ENCODE measurements at places on chromosomes 2 and 18.

DNA sequence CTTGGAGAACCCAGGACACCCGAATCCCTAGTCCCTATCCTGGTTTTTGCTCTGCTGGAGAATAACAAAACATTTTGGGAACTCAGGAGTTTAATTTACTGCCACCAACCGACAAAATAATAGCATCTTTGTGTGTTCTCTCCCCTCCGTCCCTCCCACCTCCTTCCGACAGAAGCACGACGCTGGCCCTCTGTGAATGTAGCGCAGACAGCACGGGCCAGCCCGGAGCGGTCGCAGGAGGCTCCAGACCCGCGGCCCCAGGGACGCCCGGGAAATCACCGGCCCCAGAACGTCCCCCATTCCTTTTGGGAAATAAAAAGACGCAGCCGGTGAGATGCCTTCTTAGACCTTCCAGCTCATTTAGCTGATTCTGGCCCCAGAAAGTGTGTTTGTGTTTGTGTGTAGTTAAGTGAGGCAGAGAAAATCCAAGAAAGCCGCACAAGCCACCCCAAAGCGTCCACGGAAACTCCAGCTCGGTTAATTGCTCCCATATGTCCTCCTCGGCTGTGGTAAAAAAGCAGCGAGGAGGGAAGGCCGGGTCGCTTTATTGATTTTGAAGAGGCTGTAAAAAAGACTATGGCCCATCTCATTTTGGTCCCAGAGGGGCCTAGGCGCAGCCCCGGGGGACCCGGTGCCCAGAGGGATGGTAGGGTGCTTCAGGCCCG, 577 bp upstream of the TANC1 start:
- DNase-seq: peak; percentile 77

GRCh38 chr2:65113816-65114215, 16.1 kb downstream of the RAB1A start:
- no peak for DNase-seq

- no peak for DNase-seq
These were observed 12.1 kb downstream of the IMPA2 start for GRCh38 chr18:11993264-11993916.

DNA sequence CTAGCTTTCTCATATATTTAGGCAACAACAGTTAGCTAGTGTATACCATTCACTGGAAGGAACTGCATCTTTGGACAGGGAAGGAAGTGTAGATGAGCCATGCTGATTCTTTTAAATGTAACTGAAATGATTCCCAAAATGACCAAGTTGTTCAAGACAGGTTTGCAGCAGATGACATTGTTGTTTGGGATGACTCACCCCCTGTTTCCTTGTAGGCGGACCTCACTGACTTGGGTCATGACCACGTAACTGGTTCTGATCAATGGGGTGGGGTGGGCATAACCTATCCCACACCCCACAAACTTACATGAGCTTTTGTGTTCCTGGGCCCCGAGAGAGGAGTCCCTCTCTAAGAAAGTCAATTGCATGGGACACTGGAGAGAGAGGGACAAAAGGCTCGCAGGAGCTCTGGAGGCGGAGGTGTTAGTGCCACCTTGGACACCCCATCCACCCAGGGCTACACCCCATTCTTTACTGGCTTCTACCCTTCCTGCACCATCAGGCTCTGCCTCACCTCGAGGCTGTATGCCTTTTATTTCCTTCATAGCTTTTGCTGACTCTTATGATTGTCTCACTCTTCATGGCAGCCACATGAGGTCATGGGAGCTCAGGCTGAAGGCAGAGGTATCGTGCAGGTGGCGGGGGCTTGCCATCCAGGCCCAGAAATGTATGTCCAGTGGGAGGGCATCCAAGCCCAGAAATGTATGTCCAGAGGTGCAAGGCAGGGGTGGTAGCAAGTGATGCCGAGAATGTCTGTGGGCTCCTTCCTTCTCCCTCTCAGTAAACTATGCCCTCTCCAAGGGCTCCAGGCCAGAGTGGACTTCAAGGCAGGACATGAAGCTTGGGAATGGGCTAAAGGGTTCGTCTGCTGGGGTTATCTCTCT, 108.0 kb downstream of the TWIST2 start:
- no peak for DNase-seq

- DNase-seq: no peak
These were observed 23.4 kb upstream of the REEP1 start for GRCh38 chr2:86360776-86361175.

DNA sequence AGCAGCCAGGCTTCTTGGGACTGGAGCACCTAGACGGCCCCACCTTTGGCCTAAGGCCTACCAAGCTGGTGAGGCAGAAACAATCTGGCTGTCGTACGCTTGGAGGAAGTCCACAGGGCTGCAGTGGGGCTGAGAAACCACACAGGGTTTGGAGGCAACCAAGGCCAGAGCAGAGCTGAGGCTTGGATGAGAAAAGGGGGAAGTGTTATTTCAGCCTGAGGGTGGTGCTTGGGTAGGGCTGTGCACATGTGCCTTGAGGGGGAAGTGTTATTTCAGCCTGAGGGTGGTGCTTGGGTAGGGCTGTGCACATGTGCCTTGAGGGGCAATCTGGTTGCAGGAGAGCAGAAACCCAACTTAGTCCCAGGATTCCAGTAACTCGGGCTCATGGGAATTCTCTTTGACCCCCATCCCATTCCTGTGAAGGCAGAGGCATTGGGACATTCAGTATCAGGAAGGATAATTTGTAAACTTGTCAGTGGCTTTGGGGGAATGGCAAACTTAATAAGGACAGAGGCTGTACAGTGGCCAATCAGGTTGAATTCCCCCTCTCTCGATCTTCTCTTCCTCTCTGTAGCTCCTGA, 971 bp upstream of the FBXO41 start:
- no peak for DNase-seq

- no peak for DNase-seq
These were observed 67.3 kb downstream of the KYNU start for GRCh38 chr2:142944721-142945120.

GRCh38 chr2:20225294-20226151, 593 bp upstream of the SDC1 start:
- DNase-seq: peak; percentile 34

DNA sequence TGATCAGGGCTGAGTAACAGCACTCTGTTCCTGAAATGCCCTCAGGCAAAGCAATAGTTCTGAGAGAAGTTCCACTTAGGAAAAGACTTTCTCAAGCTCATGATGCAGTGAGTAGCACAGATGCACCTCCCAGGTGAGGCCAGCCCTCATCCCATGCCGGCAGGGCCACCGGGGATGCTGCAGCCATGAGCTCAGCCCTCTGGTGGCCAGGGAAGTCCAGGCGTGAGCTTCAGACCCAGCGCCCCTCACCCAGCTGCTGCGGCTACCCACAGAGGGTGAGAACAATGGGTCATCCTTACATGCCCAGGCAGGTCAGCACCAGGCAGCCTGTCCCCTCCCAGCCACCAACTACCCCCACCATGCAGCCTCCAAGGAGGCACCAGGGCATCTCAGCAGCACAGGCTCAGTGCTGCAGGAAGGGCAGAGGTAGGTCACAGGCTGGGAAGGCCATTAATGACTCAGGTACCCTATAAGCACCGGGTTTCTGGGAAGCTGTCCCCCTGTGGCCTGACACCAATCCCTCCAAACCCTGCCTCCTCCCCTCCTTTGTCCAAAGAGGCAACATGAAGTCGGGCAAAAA, 50.6 kb downstream of the TTC32 start:
- DNase-seq: no peak

- peak; percentile 79 for DNase-seq
These were observed 98.3 kb downstream of the NAB1 start for GRCh38 chr2:190746971-190747761.

DNA sequence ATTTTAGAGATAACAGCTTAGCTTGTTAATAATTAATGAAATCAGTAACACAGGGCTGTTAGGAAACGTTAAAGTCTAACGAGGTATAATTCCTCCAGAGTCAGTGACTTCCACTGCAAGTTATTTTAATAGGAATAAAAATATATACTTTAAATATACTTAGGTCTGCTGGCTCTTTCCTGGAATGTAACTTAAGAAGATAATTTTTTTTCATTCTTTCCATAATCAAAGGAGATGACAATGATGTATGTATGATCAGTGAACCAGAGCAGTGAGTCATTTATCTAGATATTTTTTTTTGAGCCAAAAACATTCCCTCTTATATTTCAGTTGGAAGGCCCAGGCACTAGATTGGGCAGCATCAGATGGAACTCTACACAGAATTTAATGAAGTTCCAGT, 104.2 kb upstream of the LYPD1 start:
- no peak for DNase-seq

GRCh38 chr2:120955427-120955826, 219.8 kb downstream of the GLI2 start:
- no peak for DNase-seq

DNA sequence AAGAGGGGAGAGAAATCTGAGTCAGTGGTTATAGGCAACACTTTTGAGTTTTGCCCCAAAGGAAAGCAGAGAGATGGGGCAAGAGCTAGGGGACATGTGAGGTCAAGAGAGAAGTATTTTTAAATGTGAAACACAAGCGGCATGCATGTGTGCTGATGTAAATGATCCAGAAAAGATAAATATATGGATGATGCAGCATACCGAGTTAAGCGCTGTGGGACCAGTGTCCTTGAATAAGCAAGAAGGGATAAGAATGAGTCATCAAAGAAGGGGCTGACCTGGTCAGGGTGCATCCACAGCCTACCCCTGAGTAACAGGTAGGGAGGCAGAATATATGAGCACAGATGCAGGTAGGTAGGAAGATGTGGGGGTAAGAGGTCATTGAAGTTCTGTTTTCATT, 180.9 kb downstream of the TRABD2A start:
- DNase-seq: no peak

GRCh38 chr2:200449149-200449548, 60.7 kb downstream of the KCTD18 start:
- no peak for DNase-seq

DNA sequence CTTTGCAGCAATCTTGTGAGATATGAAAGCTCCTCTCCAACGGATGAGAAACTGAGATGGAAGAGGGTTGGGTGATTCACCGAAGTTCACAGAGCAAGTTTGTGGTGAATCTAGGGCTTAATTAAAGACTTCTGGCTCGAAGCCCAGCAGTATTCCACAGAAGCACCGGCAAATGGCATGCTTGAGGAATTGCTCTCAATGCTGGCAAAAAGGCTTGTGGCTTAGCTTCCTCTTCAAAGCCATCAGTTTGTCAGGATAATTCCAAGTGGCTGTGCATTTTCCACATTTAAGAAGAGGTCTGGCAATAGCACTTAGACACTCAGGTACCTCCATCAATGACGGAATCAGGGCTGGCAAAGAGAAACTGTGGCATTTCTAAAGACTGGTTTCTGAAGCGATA, 98.7 kb upstream of the SLC66A3 start:
- peak; percentile 58 for DNase-seq

GRCh38 chr2:36478332-36478738, 119.6 kb downstream of the FEZ2 start:
- DNase-seq: peak; percentile 32

- no peak for DNase-seq
These were observed 51.8 kb downstream of the PMS1 start for GRCh38 chr2:189835855-189836558.

- DNase-seq: peak; percentile 3
These were observed 852.6 kb downstream of the DPP10 start for GRCh38 chr2:115294999-115295398.

- no peak for DNase-seq
These were observed 68.6 kb downstream of the CCDC138 start for GRCh38 chr2:108855194-108855593.

DNA sequence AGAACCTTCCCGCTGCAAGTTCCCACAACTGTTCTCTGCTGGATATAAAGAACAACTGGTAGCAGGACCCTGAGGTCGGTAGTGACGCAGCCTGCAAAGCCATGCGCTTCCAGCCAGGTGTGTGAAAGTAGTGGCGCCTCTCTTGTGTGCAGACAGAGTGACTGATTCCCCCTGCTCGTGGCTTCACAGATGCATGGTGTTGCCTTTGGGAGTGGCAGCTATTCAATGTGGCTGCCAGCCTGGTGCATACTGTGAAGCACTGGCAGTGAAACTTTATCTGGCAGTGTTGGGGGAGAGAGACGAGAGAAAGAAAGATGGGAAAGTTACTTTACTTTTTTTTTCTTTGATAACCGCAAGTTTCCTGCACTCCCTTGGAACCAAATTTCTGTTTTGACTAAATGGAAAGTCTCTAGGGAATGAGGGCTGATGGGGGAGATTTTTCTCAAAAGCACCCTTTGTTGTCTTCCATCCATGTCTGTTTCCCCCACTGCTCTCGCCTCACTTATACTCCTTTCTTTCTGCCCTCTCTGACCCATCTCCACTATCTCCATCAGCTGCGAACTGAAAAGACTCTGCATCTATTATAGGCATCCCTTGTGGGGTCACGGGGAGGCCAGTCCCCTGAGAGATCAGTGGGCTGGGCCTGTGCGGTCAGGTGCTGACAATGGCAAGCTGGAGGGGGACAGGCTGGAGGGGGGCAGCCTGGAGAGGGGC, 90.0 kb upstream of the TNP1 start:
- DNase-seq: peak; percentile 77

- DNase-seq: no peak
These were observed 95.1 kb upstream of the WDSUB1 start for GRCh38 chr2:159381574-159381973.

DNA sequence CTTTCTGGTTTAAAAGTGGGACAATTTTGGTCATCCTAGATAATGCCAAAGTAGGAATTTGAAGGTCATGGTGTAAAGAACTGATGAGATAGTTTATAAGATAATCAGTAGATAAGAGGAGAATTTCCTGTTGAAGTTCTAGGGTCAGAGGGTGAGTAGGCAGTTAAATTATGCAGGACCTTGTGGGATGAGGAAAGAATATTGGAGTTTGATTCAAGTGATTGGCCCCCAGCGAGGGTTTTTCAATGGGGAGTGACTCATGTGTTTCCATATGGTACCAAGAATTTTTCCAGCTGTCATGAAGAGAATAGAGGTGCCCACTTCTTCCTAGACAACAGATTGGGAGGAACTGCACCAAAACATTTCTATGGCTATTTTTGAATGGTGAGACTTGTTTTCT, 940.2 kb upstream of the ZEB2 start:
- DNase-seq: no peak

- DNase-seq: no peak
These were observed 36.0 kb downstream of the DPYSL5 start for GRCh38 chr2:26883956-26884355.

DNA sequence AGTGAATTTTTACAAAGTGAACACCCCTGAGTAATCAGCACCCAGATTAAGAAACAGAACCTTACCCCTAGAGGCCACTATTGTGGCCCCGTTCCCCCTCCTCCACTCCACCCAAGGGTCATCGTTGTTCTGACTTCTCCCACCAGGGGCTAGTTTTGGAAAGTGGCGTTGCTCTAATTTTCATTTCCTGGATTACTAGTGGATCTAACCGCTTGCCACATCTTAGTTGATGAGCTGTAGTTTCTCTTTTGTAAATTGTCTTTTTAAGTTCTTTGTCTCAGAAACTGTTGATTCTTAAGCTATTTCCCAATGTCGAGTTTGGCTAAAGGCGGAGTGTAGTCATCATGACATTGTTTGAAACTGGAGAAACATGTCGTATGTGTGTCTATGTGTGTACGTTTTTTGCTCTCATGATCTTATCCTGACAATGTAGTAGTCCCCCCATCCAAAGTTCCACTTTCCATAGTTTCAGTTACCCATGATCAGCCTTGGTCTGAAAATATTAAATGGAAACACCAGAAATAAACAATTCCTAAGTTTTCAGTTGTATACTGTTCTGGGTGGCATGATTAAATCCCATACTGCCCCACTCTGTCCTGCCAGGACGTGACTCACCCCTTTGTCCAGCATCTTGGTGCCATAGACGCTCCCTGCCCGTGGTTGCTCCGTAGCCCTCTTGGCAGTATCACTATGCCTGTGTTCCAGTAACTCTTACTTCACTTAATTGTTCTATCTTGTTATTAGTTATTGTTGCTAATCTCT, 71.0 kb upstream of the SP3 start:
- no peak for DNase-seq

GRCh38 chr2:217090024-217090473, 230.2 kb upstream of the TNP1 start:
- no peak for DNase-seq

- no peak for DNase-seq
These were observed 92.3 kb downstream of the CLIP4 start for GRCh38 chr2:29207352-29208148.

Data from foreskin melanocyte (primary cell).